RKO (cell line): ENCODE measurements at places on chromosomes 13 and 19.

DNA sequence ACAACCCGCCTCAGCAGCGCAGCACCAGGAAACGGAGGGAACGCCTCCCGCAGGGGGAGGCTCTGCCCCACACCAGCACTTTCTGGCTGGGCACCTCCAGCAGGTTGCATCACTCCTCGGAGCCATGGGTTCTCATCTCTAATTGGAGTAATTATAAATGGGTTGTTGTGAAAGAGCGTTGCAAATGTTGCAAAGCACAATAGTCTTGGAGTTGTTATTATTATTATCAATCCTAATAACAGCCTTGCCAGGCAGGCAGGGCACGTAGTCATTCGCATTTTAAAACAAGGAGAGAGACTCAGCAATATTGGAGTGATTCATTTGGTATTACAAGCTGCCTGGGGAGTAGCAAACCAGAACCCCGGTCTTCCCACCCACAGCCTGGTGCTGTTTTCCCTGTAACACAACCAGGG lies 108.6 kb upstream of the GJB6 start:
- DNase-seq: no peak

DNA sequence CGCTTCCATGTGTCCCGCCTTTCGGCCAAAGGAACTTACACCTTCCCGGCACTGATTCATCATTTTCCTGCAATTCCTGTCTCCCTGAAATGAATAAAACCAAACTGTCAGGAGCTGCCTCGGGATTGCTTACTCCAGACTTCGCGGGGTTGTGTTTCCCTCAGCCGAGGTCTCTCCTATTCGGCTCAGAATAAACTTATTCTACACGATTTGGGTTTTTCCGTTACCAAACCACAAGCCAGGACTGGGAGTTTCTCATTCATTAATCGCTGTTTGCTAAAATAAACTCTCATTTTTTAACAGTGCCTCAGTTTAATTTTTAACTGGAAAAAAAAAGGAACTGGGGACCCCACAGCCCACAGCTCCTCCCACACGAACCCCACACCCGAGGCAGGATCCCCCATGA lies 667 bp downstream of the ZNF878 start:
- DNase-seq: peak; percentile 54

GRCh38 chr13:23909606-23910005 lies 12.3 kb upstream of the C1QTNF9B start:
- DNase-seq: no peak

DNA sequence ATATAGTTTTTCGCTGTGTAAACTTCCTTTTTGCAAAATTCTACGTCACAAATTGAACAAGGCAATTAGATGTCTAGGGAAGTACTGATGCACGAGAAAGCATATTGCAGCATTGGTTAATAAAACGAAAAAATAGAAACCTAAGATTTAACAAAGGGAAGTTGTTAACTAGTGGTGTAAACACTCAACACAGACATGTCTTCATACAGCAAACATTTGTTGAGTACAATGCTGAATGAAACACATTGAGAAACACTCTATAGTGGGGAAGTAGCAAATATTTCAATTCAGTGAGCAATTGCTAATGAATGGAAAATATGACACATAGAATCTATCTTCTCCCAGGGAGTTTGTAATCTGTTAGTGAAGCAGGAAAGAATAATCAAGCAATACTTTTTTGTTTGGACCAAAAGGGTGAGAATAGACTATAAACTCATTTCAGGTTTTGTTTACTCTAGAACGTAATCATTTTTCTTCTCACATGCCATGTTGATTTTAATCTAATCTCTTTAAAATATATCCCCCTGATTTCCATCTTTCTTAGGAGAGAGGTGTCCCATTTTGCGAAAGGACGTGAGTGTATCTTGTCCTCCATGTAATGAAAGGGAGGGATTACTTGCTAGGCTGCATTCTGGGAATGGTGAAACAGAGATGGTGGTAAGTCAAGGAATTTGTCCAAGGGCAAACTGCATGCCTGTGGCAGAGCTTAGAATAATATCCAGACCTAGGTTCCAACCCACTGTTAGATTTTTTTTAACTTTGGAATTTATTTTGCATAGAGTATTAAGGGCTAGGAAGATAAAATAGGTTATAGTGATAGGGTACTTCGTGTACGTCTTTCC lies 1.7 kb upstream of the ANKRD10 start:
- DNase-seq: peak; percentile 70

DNA sequence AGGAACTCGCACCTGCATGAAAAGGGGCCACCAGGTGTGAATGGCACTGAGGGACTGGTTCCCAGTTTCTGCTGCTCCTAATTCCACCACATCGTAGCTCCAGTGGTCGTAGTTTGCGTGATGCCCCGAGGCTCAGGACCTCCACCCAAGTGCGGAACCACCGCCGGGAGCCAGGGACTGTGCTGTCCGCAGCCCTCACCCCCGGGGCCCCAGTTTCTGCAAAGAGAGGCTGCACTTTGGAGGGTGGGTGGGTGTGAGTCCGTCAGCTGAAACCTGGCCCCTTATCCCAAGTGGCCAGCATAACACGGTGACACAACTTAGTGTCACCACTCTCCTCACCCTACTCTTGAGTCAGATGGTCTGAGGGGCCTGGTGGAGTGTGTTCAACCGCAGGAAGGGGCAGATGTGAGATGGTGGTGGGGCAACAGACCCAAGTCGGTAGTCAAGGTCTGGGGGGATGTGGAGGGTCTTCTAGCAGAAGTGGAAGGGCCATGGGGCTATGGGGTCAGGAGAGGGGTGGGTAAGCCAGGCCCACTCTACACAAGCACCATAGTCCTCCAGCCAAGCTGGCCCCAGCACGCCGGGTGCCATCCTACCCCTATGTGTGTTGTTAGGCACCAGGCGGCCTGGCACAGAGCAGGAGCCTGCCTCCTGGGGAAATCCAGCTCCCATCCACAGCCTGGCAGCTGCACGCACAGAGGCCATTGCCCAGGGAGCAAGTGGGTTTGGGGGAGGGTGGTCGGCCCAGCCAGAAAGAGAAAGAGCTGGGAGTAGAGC lies 1301.6 kb downstream of the UQCRFS1 start:
- no peak for DNase-seq

GRCh38 chr13:64206430-64207225 lies 2791.0 kb upstream of the PCDH20 start:
- DNase-seq: no peak

DNA sequence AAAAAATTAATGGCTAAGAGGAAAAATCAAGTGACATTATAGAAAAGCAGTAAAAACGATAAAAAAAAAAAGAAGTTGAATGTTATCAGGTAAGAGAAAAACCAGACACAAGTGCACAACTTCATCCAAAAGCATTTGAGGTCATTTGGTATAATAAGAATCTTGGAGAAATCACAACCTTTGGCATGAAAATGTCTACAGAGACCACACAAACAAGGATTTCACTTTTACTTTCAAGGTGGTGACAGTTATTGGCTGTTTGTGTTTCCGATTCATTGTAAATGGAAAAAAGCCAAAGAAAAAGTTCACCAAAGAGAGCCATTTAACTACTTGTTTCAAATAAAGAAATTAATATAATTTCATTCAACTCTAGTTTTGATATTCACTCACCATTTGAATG lies 1193.5 kb downstream of the PCDH9 start:
- DNase-seq: no peak

DNA sequence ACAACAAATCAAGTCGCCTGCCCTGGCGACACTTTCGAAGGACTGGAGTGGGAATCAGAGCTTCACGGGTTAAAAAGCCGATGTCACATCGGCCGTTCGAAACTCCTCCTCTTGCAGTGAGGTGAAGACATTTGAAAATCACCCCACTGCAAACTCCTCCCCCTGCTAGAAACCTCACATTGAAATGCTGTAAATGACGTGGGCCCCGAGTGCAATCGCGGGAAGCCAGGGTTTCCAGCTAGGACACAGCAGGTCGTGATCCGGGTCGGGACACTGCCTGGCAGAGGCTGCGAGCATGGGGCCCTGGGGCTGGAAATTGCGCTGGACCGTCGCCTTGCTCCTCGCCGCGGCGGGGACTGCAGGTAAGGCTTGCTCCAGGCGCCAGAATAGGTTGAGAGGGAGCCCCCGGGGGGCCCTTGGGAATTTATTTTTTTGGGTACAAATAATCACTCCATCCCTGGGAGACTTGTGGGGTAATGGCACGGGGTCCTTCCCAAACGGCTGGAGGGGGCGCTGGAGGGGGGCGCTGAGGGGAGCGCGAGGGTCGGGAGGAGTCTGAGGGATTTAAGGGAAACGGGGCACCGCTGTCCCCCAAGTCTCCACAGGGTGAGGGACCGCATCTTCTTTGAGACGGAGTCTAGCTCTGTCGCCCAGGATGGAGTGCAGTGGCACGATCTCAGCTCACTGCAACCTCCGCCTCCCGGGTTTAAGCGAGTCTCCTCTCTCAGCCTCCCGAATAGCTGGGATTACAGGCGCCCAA lies at the start of gene LDLR:
TSS of gene LDLR (plus strand) at position 210 of the 760 bp plus-strand sequence. CDS start at position 296, 86 bp downstream.
- peak; percentile 98 for DNase-seq

DNA sequence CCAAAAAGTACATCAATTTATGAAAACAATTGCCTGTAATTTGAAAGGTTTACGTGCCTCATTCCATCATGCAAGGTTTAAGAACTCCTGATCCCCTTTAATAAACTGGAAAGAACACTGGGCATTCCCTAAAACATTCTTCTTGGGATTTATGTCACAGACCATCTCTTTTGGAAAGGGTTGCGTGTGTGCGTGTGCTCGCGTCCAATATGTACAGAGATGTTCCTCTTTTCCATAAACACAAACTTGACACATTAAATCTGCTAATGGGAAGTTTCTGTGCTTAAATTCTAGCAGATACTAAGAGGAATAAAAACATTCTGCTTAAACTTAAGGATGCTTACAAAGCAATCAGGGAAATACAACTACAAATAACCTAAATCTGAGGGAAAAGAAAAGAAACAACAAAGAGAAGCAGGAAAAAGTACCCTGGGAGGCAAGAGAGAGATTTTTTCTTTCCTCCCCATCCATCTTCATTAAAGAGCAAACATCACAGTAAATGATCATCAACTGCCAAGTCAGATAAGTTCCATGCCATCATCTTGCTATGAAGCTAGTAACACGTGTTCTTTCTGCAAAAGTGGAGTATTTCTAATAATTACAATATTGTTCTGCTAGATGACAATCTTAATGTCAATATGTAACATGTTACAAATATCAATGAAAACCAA lies 83.7 kb downstream of the STK24 start:
- DNase-seq: no peak

GRCh38 chr13:61592489-61592888 lies 176.8 kb upstream of the PCDH20 start:
- DNase-seq: no peak

DNA sequence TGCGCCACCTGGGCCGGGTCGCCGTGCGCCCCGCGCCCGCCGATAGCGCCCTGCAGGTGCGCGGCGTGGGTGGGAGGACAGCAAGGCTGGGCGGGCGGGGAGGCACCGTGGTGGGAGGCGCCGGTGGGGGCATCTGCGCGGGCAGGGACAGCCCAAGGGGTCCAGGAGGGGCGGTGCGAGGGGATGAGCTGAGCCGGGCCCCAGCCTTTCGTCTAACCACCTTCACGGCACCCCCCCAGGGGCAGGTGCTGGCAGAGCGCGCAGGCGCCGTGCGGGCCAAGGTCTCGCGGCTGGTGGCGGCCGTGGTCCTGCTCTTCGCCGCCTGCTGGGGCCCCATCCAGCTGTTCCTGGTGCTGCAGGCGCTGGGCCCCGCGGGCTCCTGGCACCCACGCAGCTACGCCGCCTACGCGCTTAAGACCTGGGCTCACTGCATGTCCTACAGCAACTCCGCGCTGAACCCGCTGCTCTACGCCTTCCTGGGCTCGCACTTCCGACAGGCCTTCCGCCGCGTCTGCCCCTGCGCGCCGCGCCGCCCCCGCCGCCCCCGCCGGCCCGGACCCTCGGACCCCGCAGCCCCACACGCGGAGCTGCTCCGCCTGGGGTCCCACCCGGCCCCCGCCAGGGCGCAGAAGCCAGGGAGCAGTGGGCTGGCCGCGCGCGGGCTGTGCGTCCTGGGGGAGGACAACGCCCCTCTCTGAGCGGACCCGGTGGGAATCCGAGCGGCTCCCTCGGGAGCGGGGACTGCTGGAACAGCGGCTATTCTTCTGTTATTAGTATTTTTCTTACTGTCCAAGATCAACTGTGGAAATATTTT lies 3.1 kb downstream of the KISS1R start:
- no peak for DNase-seq

- DNase-seq: peak; percentile 89
These were observed 1.1 kb downstream of the GYS1 start for GRCh38 chr19:48991873-48992580.

- no peak for DNase-seq
These were observed 61.9 kb downstream of the AP1M1 start for GRCh38 chr19:16259385-16260159.

DNA sequence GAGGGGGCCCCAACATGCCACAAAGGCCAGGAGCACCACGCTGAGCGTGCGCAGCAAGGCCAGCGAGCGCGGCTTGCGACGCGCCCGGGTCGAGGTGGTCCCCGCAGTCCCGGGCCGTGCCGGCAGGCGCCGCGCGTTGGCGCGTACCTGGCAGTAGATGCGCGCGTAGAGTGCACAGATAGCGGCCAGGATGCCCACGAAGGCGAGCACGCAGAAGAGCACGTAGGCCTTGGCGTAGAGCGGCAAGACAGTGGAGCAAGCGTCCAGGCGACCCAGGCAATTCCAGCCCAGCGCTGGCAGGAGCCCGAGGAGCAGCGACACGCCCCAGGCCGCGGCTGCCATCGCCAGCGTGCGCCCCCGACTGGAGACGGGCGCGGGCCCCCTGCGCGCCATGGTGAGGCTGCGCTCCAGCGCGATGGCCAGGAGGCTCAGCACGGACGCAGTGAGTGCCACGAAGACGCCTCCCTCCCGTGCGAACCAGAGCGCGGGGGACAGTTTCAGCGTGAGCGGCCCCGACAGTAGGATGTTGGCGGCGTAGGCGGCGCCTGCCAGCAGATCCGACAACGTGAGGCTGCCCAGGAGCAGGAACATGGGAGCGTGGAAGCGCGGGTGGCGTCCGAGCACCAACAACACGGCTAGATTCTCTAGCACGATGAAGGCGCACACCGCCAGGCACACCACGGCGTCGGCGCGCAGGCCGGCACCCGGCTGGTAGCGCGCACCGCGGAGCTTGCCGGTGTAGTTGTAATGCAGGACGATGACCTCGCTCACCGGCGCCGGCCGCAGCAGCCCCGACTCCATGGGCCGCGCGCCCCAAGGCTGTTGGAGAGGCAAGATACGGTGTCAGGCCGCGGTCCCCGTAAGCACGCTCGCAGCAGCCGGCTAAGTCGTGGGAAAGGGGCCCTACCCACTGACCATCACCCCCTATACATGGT lies 2.8 kb downstream of the S1PR5 start:
- DNase-seq: no peak

DNA sequence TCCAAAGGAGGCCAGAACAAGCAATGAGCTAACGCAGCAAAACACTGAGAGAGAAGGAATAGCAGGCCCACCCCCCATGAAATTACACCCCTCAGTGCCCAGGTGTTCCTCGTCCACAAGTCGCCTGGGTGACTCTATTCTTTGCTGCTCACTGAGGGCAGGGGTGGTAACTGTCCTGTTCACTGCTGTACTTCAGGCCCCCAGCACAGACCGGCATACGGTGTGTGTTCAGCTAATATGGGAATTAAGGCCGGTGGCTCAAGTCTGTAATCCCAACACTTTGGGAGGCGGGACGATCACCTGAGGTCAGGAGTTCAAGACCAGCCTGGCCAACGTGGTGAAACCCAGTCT lies 31.9 kb downstream of the DHRS12 start:
- DNase-seq: no peak

- peak; percentile 56 for DNase-seq
These were observed 37.4 kb downstream of the SCGB2B2 start for GRCh38 chr19:34639491-34640085.

- no peak for DNase-seq
These were observed 549.1 kb upstream of the MIR17HG start for GRCh38 chr13:90798381-90798780.
